HL-60 (cell line): ENCODE measurements at places on chromosomes 13 and 19.

DNA sequence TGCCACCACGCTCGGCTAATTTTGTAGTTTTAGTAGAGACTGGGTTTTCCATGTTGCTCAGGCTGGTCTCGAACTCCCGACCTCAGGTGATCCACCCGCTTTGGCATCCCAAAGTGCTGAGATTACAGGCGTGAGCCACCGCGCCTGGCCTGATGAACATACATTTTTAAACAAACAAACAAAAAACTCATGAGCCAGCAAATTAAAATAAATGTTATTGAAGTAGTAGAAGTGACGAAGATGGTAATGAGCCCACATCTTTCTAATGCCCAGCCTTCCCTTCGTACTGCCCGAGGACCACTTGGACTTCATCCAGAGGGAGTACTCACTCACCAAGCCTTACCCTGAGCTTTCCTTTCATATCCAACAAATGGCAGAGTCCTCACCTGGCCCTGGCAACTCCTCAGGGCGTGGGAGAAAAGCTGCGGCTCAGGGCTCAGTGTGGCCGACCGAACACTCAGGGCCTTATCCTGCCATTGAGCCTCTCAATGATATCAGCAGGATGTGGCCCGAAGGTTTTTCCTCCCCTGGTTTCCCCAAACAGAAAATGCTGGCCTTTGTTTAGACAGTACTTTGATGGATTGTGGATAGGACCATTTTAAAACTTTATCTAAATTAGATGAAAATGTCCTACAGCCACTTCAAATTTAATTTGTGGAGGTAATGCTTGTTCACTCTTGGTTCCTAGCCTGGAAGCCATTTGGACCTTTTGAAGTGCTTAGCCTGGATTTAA lies 22.8 kb upstream of the ABCC4 start:
- no peak for DNase-seq

GRCh38 chr19:728011-728410 lies 19.3 kb downstream of the PALM start:
- no peak for DNase-seq

DNA sequence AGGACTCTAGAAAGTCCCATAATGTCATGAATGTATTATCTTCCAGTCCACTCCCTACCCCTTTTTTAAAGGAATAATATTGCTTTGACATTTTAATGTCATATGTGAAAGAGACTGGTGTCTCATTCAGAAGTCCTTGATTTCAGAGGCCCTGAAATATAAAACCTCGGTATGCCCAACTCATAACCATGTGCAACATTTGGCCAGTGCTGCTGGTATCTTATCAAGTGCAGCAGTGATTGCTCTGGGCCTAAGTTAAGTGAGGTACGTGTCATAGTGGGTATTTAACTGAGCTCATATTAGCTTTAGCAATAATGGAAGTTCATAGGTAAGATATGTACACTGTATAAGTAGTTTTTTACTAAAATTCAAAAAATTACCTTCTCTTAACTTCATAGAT lies 14.7 kb downstream of the TEX30 start:
- DNase-seq: no peak

GRCh38 chr19:11088506-11089253 lies 583 bp upstream of the LDLR start:
- no peak for DNase-seq

DNA sequence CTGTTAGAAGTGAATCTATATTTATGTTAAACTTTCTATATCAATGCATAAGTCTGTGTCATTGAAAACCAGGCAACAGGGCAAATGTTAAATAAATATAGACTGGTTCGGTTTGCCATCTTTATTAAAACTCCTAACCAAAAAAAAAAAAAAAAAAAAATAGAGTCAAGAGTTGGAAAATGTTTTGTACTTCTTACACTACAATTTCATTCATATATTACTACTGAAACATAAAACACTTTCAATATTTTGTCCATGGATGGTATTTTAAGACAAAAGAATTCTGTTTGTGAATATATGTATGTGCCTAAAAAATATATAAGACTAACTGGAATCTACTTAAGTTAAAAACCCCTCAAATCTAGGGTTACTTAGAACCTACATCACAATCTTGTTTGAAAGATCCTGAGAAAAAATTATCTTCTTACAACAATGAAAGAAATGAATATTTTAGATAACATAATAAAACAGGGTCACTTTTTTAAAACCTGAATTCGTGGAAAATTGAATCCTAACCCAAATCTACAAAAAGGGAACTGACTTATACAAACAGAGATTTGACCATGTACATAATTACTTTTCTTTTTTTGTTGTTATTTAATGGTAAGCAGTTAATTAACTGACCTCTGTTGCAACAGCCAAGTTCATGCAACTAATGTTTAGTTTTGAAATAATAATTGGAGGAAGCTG lies 5.1 kb downstream of the DACH1 start:
- no peak for DNase-seq

DNA sequence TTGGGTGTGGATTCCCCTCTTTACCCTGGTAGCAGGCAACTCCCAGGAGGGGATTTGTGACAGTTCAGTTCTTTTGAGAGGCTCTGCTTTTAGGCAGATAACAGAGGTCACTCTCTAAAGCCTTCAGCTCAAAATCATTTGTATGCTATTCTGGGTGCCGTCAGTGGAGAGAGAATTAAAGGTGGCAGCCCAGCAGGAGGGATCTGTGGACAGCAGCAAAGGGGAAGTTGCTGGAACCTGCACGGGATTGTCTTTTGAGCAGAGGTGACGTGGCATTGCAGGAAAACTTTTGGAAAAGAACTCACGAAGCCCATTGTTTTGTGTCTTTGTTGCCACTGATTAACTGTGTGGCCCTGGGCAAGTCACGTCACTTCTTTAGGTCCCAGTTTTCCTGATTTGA lies 62.4 kb upstream of the C1QTNF9 start:
- no peak for DNase-seq

DNA sequence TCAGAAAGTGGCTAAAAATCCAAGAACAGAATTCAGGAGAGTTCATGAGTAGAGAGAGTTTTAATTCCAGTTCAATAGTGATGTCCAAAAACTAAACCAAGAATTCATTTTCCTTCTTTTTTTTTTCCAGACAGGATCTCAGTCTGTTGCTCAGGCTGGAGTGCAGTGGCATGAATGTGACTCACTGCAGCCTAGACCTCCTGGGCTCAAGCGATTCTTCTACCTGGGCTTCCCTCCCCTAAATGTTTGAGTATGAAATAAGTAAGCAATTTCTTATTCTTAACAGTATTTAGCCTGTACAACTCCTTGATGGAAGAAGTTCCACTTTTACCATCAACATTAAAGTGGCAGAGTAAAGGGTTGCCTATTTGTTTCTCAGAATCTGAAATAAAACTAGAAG lies 3.8 kb downstream of the COMMD6 start:
- no peak for DNase-seq

- DNase-seq: no peak
These were observed 18.4 kb downstream of the SBNO2 start for GRCh38 chr19:1155352-1156304.

DNA sequence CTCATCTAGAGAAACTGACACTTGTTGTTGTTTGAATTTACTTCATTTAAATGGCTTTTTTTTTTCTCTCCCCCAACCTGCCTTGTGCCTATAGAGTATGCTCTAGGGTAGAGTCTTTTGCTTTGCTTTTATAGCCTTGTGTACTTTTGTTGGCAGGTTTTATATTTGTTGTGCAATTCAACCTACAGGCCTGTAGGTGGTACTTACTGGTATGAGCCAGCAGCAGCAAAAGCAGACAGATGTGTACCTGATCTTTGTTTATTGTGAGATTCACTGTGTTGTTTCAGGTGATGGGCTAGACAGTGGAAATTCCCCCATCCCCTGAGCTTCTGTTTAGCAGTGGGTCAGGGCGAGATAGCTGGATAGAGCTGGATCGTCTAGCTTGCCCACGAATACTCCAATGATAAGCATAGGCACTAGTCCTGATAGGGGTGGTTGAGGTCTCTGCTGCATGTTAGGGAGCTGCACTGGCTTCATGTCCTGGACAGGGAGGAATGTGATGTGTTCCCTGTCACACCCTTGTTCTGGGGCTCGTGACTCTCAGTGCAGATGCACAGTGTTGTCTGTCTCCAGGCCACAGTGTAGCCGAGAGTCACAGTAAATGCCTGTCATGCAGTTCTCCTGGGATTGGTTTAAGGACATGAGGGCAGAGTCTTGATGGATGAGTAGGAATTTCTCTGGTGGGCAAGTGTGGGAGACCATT lies 21.3 kb downstream of the DNAJC3 start:
- no peak for DNase-seq

DNA sequence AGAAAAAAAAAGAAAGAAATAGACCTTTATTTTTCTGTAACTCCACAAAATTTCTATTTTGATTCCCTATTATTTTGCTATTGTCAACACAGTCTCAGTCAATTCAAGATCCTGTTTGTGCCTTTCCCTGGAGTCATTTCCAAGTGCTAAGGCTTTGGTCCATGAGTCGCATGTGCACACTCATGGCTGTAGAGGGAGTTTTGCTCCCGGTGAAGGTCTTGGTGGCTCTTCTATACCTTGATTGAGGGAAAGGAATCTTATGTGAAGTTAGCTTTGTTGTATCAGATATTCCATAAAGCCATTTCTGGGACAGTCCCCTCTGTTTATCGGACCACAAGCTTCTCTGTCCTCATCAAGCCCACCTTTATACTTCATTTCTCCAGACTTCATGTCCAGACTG lies 58.7 kb upstream of the ALOX5AP start:
- DNase-seq: no peak

GRCh38 chr19:10603084-10603872 lies 16.2 kb upstream of the AP1M2 start:
- peak; percentile 42 for DNase-seq

- DNase-seq: no peak
These were observed 398.9 kb downstream of the GPC6 start for GRCh38 chr13:93625536-93625935.

DNA sequence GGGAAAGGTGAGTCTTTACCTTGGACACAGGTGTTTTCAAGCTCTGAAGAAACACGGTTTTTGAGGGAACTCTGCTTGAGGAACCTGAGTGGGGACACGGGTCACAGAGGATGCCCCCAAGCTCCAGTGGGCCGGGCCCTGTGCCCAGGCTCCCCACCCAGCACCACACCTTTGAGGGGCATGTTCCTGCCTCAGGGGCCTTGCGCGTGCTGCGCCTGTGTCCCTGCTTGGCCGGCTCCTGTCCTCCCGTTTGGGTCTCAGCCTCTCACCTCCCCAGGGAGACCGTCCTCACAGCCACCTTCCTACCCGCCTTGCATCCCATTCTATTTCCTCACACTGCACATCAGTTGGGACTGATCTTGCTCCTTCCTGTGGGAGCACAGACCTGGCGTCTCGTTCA lies 21.1 kb downstream of the PIP5K1C start:
- DNase-seq: no peak

- DNase-seq: no peak
These were observed 832.3 kb upstream of the SLC10A2 start for GRCh38 chr13:103898481-103898880.

- no peak for DNase-seq
These were observed 21.1 kb upstream of the NDUFS7 start for GRCh38 chr19:1362387-1363257.

DNA sequence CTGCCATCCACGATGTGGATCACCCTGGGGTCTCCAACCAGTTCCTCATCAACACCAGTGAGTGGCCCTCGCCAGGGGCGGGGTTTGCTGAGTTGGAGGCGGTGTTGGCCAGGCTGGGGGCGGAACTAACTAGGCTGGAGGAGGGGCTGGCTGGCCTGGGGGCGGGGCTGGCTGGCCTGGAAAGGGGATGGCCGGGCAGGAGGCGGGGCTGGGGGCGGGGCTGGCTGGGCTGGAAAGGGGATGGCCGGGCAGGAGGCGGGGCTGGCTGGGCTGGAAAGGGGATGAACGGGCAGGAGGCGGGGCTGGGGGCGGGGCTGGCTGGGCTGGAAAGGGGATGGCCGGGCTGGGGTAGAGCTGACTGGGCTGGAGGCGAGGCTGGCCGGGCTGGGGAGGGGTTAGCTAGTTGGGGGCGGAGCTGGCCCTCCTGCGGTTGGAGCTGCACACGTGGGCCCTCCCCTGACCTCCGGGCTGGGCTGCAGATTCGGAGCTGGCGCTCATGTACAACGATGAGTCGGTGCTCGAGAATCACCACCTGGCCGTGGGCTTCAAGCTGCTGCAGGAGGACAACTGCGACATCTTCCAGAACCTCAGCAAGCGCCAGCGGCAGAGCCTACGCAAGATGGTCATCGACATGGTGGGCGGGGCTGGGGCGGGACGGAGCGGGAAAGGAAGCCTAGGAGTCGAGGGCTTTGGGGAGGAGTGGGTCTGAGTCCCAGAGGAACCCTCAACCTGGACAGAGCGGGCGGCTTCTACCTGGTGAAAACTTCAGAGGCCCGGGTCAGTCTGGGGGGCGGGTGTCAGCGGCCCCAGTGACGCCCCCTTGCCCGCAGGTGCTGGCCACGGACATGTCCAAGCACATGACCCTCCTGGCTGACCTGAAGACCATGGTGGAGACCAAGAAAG lies 41.0 kb downstream of the PDE4A start:
- peak; percentile 90 for DNase-seq

DNA sequence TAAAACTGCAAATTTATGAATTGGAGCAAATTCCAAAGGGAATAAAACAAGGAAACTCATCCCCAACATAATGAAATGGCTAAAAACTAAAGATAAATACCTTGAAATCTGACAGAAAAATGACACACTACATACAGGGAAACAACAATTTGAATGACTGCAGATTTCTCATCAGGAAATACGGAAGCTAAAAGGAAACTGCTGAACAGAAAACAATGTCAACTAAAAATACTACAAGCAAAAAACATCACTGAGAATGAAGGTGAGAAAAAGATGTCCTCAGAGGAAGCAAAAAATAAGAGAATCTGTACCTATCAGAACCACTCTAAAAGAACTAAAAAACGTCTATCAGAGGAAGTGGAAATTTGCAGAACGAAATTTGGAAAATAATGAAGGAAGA lies 39.5 kb downstream of the ZSWIM9 start:
- no peak for DNase-seq

GRCh38 chr19:14837391-14837790 lies 2.4 kb upstream of the OR7A5 start:
- no peak for DNase-seq

- no peak for DNase-seq
These were observed 592.9 kb downstream of the KCTD12 start for GRCh38 chr13:76293346-76293745.

GRCh38 chr13:44817131-44817671 lies 172.1 kb downstream of the NUFIP1 start:
- DNase-seq: no peak

DNA sequence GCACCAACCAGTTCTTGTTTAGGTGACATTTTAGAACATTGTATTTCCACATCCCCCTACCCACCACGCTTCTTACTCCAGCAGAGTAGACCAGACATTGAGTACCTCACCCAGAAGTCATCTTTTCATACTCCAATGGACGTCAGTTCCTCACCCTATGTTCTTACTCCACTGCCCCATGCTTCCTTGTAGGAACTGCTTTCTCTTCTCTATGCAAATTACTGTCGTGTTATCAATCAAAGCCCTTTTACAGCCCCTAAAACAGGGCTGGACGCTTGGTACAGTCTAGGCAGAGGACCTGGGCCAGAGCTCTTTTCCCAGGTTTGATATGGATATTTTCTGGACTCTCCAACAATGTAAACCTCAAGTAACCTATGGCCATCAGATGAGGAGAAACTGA lies 58.2 kb downstream of the USP12 start:
- no peak for DNase-seq
